NCI-H524 (cell line): ENCODE measurements at places on chromosomes 1 and 21.

DNA sequence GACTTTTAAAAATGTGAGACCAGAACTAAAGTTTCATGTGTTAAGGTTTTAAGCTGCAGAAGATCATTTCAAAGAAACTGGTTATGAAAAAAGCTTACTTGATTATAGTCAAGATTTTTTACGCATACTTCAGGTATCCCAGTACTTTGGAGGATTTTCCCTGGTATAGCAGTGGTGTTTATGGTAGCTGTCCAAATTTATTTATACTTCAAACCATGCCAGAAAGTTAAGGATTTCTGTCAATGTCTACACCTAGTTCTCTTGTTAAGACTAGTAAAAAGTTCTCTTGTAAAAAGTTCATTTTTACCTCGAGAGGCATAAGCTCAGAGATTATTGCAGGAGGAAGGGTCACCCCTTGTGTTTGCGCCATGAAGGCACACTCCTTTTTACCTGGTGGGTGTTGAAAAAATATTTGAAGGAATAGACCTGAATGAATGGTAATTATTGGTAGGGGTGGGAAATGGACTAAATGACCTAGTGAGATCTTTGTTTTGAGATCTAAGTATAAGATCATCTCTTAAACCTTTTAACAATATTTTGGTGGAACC is 2.8 kb downstream of the DYRK1A start:
- no peak for DNase-seq

- peak; percentile 94 for DNase-seq
These were observed 46.6 kb downstream of the KCNJ6 start for GRCh38 chr21:37869661-37870060.

DNA sequence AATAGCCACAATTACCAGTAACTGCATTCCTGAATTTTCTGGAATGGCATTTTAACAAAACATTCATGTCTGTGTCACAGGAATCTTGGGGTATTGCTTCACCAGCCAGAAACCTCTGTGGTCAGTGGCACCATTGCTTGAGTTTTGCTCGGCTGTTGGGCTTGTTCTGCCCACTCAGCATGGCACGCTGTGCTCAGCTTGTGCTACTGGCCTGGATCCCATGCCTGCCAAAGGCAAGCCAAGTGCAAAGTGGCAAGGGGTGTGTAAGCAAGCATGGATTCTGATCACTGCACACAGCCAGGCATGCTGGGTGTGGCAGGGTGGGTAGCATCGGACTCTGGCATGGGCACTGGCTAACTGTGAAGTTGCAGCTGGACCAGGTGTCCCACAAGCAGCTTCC is 1150.9 kb downstream of the MRPL39 start:
- no peak for DNase-seq

DNA sequence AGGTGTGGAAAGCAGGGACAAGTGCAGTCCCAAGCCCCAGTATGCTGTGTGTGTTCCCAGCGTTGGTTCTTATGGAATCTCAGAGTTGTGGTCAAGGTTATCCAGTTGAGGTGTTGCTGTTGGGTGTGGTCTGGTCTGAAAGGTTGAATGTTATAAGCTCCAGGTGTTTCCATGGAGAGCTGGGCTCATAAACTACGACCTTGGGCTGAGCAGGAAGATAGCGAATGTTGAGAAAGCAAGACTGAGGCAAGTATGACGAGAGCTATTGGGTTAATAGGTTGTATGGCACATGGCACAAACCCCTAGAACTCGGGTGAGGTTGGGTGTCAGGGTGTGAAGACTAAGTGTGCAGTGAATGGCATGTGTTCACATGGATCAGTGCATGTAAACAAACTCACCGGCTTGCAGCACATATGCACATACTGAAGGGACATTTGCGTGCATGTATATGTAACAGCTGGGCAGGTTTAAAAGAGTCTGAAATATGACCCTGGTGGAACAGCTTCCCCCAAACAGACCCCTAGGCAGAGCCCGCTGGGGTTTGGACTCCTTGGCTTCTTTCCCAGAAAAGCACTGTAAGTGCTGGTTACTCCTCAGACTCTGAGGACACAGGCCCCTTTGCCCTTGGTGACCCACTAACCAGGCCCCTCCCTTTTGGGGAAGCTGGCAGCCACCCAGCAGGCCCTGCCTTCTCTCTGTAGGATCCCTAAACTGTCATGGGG is 117.5 kb downstream of the NAV1 start:
- peak; percentile 97 for DNase-seq
